Activated naive CD8-positive, alpha-beta T cell treated with anti-CD3 and anti-CD28 coated beads for 36 hours (primary cell): ENCODE measurements at places on chromosomes 11 and 22. TPM values are rescaled to one million over a fixed set of nuclear protein-coding genes. Genes with fewer than 3 reads are reported as not detected.
A peak's percentile ranks its signal among the peaks of the same experiment; 100 is the strongest.

DNA sequence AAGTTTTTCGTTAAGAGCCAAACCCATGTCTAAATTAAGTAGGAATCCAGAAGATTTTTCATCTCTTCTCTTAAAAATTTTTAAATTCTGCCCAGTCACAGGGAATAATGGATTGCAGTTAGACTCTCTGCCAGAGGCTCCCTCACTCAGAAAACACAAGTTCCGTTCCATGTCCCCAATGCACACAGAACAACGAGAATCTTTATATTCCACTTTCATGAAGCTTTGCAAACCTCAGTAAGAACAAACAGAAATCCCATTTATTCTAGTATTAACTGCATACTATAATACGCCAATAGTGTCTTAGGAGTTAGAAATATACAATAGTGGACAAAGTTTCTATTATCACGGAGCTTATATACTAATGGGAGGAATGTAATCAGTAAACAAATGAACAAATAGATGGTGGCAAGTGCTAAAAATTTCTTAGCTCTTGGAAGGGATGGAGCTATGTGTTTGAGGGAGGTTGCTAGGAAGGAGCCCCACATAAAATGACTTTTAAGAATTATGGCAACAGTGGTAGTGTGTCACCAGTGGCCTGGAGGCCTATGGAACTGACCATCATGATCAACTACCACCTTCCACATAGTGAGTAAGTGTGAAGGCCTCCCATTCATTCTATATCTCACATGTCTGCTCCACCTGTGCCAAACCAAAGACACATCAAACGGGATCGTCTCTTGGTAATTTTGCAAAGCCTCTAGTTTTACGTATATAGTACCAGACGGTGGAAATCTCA lies 24.9 kb downstream of the PICALM start:
- H3K27me3 ChIP-seq = no peaks in the 10 kb centered on the region
- peaks cover 39% of the 10 kb centered on the region for H3K36me3 ChIP-seq
- peak overlapping the region; percentile 72 for H3K27ac ChIP-seq
- DNase-seq = no peak
- no peak overlapping the region for H3K4me3 ChIP-seq

DNA sequence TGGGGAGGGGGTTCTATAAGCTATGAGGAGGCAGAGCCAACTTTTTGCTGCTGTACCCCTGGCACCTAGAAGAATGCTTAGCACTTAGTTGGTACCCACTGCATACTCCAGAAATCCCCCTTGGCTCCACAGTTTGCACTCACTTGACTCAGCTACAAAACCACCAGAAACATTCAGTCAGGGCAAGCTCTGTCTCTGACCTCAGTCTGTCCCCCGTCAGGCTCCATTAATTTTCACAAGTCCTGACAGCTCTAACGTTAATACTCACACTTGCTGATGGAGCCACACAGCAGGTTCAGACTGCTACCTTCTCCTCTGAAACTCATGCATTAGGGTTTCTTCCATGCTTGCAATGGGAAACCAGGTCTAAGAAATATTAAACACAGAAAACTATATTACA lies 81.7 kb downstream of the MPPED2 start:
- H3K27me3 ChIP-seq = peaks cover 38% of the 10 kb centered on the region
- H3K4me3 ChIP-seq = no peak overlapping the region
- no peaks in the 10 kb centered on the region for H3K4me1 ChIP-seq
- DNase-seq = no peak

DNA sequence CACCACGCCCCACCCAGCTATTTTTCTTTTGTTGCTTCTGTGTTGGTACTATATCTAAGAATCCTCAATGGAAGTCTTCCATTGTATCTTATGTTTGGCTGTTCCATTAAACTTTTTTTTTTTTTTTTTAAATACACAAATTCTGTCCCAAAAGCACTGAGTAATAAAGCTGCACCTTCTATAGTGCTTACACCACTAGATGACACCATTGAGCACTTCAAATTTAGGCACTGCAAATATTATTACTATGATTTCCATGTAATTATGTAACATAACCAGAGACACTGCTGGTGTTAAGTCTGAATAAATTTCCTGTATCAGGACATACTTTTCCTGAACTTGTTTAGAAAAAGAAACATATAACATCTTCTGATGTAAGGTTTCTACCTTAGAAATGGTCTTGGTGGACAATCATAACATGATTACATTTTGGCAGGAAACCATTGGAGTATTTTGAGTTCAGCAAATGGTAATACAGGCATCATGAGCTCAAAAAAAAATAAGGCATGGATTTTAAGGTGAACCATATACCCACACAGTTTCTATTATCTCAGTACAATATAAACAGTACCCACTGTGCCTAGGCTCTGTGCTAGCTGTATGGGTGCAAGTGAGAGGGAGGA lies 110.5 kb downstream of the ATG16L2 start:
- H3K36me3 ChIP-seq = peaks cover 3% of the 10 kb centered on the region
- H3K27me3 ChIP-seq = no peaks in the 10 kb centered on the region
- no peak for DNase-seq
- no peak overlapping the region for H3K27ac ChIP-seq

GRCh38 chr11:128196235-128196634 lies 391.1 kb downstream of the ETS1 start:
- H3K4me3 ChIP-seq = no peak overlapping the region
- no peaks in the 10 kb centered on the region for H3K27me3 ChIP-seq
- DNase-seq = no peak
- H3K27ac ChIP-seq = no peak overlapping the region
- peaks cover 30% of the 10 kb centered on the region for H3K4me1 ChIP-seq
- no peaks in the 10 kb centered on the region for H3K36me3 ChIP-seq

DNA sequence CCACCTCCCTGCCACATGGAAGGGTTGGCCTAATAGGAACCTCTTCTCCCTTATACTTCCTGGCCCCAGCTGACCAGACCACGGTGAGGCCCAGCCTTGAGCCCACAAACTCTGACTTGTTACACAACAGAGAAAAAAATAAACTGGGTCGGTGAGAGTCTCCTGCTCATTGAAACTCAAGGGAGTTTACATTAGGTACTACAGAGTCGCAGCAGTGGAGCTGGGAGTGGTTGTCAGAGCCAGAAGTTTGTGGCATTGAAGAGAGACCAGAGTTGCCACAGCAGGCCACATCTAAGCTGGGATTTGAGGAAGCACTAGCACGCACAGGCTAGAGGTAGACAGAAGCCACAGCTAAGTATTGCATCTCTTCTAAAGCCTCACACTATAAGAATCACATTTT lies 296.2 kb downstream of the DDX10 start:
- peak overlapping the region; percentile 11 for H3K27ac ChIP-seq
- H3K4me3 ChIP-seq = no peak overlapping the region
- peaks cover 12% of the 10 kb centered on the region for H3K4me1 ChIP-seq
- H3K36me3 ChIP-seq = no peaks in the 10 kb centered on the region
- no peak for DNase-seq

DNA sequence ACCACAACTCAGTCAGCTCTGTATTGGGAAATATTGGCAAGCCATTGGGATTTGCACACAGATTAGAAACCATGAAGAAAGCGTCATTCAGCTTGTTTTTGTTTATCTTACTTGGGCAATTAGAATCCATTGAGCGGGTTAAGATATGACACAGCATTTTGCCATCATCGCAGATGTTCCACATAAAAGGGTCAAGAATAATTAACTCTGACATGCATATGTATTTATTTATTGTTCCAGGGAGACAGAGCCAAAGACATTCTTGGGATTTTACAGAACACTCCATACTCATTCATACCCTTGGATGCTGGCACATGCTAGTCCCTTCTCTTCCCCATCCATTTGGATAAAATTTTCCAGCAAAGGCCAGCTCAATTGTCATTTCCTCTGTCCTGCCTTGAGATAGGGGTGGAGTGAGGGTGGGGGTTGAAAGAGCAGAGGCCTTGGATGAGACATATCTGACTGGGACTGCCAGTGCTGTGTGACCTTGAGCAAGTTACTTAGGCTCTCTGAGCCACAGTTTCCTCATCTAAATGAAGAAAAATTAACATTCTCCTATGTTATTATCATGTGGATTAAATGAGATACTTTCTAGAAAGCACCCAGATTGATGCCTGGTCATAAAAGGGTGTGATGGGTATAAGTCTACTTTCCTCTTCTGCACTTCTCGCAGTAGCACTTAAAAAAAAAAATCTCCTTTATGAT lies 179.7 kb downstream of the RRAS2 start:
- no peaks in the 10 kb centered on the region for H3K36me3 ChIP-seq
- H3K27me3 ChIP-seq = no peaks in the 10 kb centered on the region
- H3K4me3 ChIP-seq = no peak overlapping the region
- DNase-seq = no peak
- peaks cover 2% of the 10 kb centered on the region for H3K4me1 ChIP-seq

DNA sequence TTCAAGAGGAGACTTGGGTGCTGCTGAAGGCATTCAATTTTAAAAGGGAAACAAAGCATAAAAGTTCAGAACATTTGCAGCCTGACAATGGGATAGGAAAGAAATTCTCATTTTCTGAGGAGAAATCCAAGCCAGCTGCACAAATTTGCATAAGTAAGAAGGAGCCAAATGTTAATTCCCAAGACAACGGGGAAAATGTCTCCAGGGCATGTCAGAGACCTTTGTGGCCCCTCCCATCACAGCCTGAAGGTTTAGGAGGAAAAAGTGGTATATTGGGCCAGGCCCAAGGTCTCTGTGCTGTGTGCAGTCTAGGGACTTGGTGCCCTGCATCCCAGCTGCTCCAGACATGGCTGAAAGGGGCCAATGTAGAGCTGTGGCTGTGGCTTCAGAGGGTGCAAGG lies 12.7 kb upstream of the OR51F1 start:
- no peak for DNase-seq
- H3K4me1 ChIP-seq = no peaks in the 10 kb centered on the region
- peaks cover 21% of the 10 kb centered on the region for H3K27me3 ChIP-seq
- H3K27ac ChIP-seq = no peak overlapping the region
- H3K36me3 ChIP-seq = no peaks in the 10 kb centered on the region
- no peak overlapping the region for H3K4me3 ChIP-seq

Gene MPZL3
- total RNA-seq = 49.1 TPM
